ENCODE measurements at places on chromosomes 16 and 17.
A peak's percentile ranks its signal among the peaks of the same experiment; 100 is the strongest.

DNA sequence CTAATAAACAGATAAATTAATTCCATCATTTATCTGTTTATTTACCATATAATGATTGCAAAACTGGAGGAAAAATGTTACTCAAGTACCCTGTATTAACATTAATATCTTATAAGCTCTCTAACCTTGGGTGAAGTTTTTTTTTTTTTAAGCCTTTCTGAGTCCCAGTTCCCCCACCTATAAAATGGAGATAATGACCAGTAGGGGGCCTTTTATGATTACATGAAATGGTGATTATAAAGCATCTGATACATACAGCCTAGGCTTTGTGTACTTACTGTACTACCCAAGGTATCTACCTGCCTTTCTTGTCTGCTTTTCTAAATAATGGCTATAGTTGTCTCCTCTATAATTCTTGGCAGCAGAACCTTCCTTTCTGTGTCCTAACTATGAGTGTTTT lies 22.6 kb downstream of the LRRC36 start:
- DNase-seq: no peak

DNA sequence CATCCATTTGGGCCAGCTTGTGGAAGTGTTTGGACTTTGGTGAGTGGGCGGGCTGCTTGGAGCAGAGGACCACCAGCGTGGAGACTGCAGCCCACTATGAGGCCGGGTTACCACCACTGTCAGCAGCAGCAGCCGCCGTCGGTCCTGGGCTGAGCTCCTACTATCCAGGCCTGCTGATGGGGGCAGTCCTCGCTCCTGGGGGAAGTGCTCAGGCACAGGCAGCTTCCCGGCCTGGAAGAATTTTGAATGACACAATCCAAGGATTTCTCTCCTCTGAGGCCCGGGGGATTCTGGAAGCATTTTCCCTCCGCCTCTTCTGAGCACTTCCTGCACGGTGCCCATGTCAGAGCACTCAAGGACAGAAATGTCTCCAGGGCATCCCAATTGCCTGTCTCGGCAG lies 5.3 kb upstream of the NOD2 start:
- DNase-seq: no peak

GRCh38 chr16:49021136-49021535 lies 260.5 kb downstream of the CBLN1 start:
- DNase-seq: no peak

GRCh38 chr16:23509782-23510163 lies 521 bp downstream of the GGA2 start:
- no peak for DNase-seq

- no peak for DNase-seq
Observed at GRCh38 chr17:58694302-58694701, 1.9 kb downstream of the RAD51C start.

DNA sequence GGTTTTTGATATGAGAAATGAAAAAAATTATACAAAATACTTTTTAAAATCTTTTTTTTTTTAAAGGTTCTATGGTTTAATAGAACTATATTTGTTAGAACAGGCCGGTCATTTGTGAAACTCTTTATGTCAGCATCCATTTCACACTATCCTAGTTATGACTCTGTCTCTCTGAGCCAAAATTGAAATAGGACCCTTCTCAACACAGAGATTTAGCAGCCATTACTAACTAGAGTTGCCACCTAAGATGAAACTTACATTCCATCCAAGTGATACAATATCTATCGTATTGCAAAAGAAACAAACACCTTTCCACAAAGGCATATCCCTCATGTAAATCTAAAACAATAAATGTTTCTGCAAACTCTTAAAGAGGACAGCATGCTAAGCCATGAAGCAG lies 249.8 kb downstream of the CDH11 start:
- no peak for DNase-seq

DNA sequence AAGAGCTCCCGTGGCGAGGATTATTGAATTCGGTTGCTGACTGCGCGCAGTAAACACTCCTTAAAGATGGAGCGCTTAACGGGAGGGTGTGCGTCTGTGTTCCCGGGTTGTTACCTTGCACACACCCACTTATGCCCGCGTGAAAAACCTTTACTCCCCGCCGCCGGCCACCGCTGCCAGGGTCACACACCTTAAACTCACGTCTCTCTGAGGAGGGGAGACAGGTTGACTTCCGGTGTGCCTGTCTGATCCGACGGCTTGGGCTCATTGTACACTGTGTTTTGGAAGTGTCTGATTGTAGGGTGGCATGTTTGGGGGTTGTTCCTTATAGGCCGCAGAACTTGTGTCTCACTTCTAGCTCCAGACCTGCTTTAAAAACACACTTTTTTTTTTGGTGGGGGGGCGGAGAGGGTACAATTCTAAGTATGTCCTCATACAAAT lies 66.8 kb downstream of the KPNA2 start:
- DNase-seq: no peak

GRCh38 chr17:65071861-65072260 lies 15.3 kb upstream of the GNA13 start:
- no peak for DNase-seq

GRCh38 chr17:62670202-62670821 lies 42.8 kb downstream of the MRC2 start:
- no peak for DNase-seq

DNA sequence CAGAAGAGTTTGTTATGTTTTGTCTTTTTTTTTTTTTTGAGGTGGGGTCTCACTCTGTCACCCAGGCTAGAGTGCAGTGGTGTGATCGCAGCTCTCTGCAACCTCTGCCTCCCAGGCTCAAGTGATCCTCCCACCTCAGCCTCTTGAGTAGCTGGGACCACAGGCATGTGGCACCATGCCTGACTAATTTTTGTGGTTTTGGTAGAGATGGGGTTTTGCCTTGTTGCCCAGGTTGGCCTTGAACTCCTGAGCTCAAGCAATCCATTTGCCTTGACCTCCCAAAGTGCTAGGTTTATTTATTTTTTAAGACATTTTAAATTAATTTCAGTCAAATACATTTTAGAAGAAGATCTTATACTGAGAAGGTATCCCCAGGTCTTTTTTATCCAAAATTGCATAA lies 366.7 kb downstream of the KCNJ2 start:
- no peak for DNase-seq

DNA sequence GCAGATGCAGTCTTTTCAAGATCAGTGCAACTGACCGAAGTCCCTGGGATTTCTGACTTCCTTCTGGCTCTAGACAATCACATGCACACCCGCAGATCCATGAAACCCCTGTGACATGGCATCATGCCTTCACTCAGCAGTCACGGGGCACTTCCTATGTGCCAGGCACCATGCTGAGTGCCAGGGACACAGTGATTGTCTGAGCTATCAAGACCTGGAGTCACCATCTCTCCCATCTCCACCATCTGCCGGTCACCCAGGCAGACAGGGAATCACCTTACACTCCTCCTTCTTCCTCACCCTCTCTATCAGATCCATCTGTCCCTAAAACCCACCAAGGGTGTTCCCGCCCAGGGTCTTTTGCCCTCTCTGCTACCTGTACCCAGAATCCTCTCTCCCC lies 5.3 kb downstream of the BEAN1 start:
- no peak for DNase-seq

DNA sequence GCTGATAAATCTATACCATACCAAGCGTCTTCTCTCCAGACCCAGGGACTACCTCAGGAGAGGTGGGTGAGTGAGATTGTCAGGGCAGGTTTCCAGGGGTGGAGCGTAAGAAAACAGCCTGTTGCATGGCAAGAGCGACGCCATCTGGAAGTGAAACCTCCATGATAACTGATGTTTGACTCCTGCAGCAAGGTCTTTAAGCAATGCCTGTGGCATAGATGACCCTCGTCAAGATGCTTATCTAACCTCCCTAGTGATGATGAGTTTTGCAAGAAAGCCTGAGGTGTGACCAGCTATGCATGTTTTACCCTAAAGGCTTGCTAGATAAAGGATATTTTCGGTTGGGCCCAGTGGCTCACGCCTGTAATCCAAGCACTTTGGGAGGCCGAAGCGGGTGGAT lies 71.6 kb downstream of the GSG1L start:
- DNase-seq: no peak

GRCh38 chr16:84854759-84855158 lies 35.0 kb downstream of the CRISPLD2 start:
- no peak for DNase-seq

GRCh38 chr16:50505714-50506542 lies 42.3 kb upstream of the NKD1 start:
- DNase-seq: no peak

DNA sequence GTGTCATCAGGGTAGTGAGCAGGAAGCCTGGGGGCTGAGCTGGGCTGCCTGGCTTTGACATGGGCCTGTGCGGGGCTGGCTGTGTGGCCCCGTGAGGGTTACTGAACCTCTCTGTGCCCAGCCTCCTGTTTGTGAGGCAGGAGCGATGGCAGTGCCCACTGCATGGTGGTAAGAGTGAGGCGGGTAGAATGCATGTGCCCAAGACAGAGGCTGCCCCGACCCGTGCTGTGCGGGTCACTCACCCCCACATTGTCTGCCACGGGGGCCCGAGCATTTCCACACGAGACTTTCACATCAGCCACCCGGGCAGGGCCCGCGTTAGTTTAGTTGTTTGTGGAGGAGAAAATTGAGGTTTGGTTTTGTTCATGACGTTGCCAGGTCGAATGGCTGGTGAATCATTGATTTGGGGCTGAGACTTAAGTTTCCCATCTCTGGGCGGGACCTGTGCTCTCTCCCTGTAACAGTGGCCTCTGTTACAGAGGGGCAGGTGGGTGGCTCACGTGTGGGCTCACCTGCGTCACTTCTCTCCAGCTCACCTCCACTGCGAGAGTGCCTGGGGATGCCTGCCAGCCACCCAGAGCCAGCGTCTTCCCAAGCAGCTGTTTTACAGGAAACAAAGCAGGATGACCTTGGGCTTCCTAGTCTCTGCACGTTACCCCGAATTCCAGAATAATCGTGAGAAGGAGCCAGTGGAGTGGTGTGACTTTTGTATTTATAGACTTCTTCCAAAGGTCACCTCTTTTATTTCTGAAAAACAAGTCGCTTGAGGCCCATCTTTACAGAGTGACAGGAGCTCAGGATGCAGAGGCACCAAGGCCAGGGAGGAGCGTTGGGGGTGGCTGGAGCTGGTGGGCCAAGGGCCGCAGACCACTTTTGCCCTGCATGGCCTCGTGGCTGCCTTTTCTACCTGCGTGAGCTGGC lies 150.6 kb downstream of the RPTOR start:
- DNase-seq: no peak

DNA sequence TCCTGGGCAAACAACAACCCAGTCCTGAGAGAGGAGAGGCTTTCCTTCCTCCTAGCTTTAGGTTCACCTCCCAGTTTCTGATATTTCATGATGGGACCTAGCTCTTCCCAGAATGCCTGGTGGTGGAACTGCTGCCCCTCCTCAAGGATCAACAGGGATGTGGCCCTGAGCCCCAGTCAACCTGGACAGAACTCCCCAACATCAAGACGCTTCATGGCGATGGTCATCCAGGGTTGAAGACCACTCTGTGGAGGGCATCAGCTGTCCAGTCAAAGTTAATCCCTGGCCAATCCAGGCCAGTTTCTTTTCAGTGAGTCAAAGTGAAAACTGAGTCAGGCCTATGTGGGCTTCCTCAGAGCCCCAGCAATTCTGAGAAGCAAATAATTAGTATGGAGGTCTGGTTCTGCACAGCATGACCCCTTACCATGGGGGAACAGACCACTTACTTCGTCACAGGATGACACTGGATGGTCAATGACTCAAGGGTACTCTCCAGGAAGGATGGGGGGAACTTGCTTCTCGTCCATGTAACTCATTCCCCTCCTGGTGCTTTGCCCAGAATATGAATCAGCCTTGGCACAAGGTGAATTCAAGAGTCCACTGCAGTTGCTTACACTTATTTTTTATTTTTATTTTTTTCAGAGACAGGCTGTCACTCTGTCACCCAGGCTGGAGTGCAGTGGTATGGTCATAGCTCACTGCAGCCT lies 14.7 kb upstream of the XYLT2 start:
- no peak for DNase-seq

DNA sequence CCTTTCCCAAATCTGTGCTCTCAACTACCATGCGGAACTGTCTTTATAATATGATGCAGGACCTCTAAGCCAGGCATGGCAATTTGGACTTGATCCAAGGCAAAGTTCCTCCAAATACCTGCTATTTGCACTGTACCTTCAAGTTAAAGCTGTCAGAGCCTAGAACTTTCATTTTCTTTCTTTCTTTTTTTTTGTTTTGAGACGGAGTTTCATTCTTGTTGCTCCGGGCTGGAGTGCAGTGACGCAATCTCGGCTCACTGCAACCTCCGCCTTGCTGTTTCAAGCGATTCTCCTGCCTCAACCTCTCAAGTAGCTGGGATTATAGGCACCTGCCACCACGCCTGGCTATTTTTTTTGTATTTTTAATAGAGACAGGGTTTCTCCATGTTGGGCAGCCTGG lies 51.7 kb downstream of the ARHGAP27 start:
- no peak for DNase-seq

DNA sequence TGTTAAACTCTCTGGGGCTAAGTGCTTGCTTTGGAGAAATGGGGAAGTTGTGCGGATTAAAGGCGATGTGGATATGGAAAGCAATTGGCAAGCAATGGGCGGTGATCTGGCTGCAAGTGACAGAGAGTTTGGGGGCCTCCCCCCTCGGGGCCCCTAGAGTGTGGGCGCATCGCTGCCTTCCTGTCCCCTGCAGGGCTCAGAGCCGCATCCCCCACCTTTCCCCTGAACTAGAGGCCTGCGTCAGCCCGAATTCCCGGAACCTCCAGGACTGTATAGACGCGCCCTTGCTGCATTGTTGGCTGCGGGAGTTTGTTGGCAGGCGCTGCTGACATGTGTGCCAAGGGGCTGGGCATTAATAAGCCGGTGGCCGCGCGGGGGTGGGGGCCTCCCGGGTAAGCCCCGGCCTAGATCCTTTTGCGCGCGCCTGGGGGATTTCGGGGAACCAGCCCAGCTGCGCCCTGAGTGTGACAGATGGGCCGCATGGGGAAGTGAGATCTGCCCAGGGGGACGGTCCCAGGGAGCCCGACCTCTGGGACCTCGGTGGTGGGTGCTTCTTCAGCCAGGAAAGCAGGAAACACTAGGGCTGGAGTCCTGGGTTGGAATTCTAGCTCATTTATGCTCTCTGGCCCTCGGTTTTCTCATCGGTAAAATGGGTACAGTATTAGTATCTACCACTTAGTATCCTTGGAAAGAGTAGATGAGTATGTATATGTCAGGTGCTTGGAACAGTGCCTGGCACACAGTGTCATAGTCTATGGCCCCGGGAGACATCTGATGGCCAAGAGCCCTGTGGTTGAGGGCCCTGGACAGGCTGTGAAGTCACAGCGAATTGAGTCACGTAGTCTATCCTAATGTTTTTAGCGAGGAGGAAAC lies 1.0 kb downstream of the EEF2K start:
- DNase-seq: peak; percentile 28

DNA sequence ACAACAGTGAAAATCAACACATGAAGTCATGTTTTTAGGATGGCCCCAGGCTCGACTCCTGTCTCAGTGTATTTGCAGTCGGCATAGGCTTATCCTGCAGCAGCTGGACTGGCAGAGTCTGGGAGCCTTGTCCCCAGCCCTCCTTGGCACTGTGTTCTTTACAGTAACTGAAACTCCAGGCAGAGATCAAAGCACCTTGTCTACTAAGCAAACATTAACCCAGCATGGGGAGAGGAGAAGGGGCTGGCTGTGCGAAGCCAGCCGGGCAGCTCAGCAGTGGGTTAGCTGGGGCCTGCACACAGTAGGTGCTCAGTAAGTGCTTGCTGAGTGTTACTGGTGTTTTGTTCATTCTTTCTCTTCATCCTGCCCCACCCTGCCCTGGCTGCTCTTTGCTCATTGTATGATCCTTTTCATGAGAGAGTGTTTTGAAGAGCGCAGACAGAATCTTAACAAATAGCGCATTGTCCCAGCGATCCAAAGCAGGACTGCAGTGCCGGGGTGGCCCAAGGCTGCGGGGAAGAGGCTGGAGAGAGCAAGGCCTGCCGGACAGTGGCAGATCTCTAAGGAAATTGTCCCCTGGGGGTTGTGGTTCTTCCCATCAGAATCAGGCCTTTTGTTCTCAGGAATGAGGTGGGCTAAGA lies 23.5 kb upstream of the ITGB4 start:
- DNase-seq: no peak

All from activated gamma-delta T cell (primary cell).